ENCODE measurements at places on chromosomes 7 and 10.

DNA sequence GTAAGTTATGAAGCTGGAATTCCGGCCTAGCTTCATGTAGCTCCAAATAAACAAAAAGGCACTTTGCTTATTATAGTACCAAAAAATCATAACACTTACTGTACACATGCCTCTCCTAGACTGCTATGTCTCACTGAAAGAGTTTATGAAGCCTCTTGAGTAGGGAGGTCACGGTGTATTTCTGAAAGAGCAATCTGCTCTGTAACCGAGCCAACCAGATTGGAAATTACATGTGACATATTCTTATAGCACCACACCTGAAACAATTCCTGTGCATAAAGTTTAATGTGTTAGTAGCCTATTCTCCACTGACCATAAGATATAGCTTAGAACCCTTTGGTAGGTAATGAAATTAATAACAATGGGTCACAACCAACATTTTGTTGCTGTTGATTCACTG is 1.3 kb upstream of the FAM3C start:
- DNase-seq, result no peak

DNA sequence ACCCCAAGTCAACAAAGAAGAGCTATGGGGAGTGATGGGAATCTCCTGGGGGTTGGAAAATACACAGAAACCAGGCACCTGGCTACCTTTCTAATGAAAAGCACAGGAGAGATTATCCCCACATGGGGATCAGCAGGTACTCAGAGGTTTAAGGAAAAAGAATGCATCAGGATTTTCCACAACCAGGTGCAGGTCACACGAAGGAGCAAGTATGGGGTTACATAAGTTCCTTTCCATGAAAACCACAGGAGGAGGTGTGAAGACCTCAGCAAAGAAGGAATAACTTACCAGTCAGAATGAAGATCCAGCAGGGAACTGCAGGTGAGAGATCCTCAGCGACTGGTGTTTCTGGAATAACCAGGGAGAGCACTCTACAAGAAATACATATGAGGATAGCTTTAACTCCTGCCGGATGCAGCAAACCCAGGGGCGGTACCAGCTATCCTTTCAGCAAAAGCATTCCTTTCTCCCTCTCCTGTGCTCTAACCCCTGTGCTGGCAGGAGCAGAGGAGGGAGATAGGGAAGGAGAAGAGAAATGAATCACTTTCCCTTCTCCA is 116.7 kb upstream of the TMEM106B start:
- no peak for DNase-seq

GRCh38 chr10:90020506-90020905 is 319.1 kb downstream of the KIF20B start:
- no peak for DNase-seq

GRCh38 chr10:88474884-88475844 is 108.0 kb downstream of the RNLS start:
- DNase-seq, result no peak

DNA sequence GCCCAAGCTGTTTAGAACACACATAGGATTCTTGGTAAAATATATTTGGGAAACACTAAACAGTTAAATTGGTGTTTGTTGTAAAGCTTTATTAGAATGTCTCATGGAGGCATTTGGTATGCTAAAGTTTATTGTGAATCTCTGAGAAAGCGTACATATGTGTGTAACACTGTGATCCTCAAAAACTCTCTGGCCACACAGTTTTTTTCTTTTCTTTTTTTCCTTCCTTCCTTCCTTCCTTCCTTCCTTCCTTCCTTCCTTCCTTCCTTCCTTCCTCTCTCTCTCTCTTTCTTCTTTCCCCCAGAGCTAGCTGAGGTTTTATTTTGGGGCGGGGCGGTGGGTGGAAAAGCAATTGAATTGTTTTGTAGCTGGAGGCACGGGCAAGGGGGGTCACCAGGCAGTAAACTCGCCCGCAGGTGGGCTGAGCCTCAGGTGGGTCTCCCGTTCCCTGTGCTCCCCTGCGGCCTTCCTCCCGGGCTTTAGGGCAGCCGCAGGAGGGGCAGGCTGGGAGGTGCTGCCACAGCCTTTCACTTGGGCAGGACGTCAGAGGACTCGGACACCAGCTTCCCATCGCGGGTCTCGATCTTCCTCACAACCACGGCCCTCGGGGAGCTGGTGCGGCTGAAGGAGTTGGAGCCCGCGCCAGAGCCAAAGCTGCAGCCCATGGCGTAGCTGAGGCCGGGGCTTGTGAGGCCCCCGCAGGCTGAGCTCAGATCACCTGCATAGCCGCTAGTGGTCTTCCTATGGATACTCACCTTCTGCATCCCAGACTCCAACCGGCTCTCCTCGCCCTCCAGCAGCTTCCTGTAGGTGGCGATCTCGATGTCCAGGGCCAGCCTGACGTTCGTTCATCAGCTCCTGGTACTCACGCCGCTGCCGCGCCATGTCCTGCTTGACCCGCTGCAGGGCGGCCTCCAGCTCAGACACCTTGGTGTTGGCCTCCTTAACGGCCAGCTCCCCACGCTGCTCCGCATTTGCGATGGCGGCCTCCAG is 459.0 kb downstream of the GATA3 start:
- DNase-seq, result no peak

- no peak for DNase-seq
Observed at GRCh38 chr7:43847496-43847895, 21.8 kb downstream of the MRPS24 start.

Measured in AML-193 (cell line).